Suprapubic skin (tissue), 4 donors: ENCODE measurements at places on chromosomes 7 and 10. TPM values are rescaled to one million over a fixed set of nuclear protein-coding genes. Genes with fewer than 3 reads are reported as not detected.

ZNF117 gene
- 15.3 TPM for total RNA-seq

DNA sequence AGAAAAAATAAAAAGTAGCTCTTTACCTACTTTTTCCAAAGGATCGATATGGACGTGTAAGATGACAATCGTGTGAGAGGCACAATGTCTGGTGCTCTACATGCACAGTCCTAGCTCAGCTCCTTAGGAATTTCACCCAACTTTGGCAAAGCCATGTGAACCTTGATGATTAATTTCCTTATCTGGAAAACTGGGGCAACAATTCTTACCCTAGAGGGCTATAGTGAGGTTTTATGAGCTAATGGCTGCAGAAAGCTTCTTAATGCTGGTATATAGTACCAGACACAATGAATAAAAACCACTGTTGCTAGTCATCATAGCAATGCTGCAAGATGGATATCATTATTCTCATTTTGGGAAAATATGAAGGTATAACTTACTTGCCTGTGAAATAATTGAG lies 202.7 kb downstream of the PARD3 start:
- DNase-seq, result no peak

- DNase-seq, result peak; percentile 78
These were observed 5.0 kb downstream of the KNDC1 start for GRCh38 chr10:133164816-133165555.

DNA sequence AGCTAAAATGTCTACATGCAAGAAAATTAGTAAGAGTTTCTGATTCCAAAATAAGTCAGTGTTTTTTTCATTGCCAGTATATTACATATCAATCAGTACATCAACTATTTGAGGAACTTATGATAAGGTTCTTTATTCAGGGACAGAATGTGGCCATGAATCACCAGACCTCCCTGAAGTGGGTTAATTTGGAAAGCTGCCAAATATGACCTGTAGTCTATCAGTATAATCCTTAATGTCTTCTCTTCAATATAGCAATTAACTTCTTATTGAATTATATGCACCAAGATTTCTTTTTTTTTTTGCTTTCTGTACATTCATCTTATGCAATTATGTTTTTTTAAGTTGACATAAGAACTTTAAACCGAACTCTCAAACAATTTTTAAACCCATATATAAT lies 714.5 kb upstream of the POT1 start:
- DNase-seq, result no peak

- DNase-seq, result no peak
These were observed 15.9 kb downstream of the SKIDA1 start for GRCh38 chr10:21509341-21510240.

- DNase-seq, result peak; percentile 96
These were observed 38.6 kb upstream of the SH2D4B start for GRCh38 chr10:80498833-80499741.
